ENCODE measurements at places on chromosomes 7 and 10. TPM values are rescaled to one million over a fixed set of nuclear protein-coding genes. Genes with fewer than 3 reads are reported as not detected.

Gene ACSM6
- polyA plus RNA-seq, result not detected

Gene CDHR3
- polyA plus RNA-seq, result 3.6 TPM

Gene ACBD5
- polyA plus RNA-seq, result 45.2 TPM

Gene ITPRID1
- polyA plus RNA-seq, result not detected

Gene RAPGEF5
- 16.7 TPM for polyA plus RNA-seq

Gene CYP3A7
- not detected for polyA plus RNA-seq

Gene SPDYE8
- not detected for polyA plus RNA-seq

Gene C10orf95
- polyA plus RNA-seq, result not detected

Gene TEX47
- polyA plus RNA-seq, result not detected

Gene MNX1
- polyA plus RNA-seq, result not detected

Gene POU6F2
- 4.6 TPM for polyA plus RNA-seq

Gene TET1
- polyA plus RNA-seq, result 2.1 TPM

Gene PKD2L1
- not detected for polyA plus RNA-seq

Gene CLEC2L
- polyA plus RNA-seq, result 19.5 TPM

Gene PPIA
- polyA plus RNA-seq, result 2,218 TPM

Gene MMP21
- not detected for polyA plus RNA-seq

Gene CRYGN
- polyA plus RNA-seq, result not detected

Gene PNLIPRP1
- not detected for polyA plus RNA-seq

Gene ZNF804B
- polyA plus RNA-seq, result 0.08 TPM

Gene OR2A1
- not detected for polyA plus RNA-seq

Gene ZWINT
- polyA plus RNA-seq, result 4.4 TPM

Gene ITGB8
- polyA plus RNA-seq, result 3.3 TPM

Gene NPY
- 52.9 TPM for polyA plus RNA-seq

Gene OPN4
- polyA plus RNA-seq, result not detected

Gene ARHGEF35
- polyA plus RNA-seq, result not detected

Gene CAMK2B
- 164 TPM for polyA plus RNA-seq

Gene PCDH15
- polyA plus RNA-seq, result 2.6 TPM

Gene PCLO
- 58.0 TPM for polyA plus RNA-seq

Gene CPED1
- not detected for polyA plus RNA-seq

Gene PDGFA
- polyA plus RNA-seq, result 54.9 TPM
